ENCODE measurements at places on chromosomes 7 and 10.

DNA sequence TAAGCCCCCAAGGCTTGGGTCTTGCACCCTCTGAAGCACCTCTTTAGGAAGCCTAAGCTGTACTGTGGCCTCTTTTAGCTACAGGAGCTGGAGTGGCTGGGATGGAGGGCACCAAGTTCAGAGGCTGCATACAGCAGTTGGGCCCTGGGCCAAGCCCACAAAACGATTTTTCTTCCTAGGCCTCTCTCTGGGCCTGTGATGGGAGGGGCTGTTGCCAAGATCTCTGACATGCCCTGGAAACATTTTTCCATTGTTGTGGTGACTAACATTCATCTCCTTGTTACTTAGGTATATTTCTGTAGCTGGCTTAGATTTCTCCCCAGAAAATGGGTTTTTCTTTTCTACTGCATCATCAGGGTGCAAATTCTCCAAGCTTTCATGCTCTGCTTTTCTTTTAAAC lies 375.7 kb upstream of the NPSR1 start:
- no peak for DNase-seq

- no peak for DNase-seq
Observed at GRCh38 chr7:46613116-46613515, 692.0 kb upstream of the IGFBP3 start.

DNA sequence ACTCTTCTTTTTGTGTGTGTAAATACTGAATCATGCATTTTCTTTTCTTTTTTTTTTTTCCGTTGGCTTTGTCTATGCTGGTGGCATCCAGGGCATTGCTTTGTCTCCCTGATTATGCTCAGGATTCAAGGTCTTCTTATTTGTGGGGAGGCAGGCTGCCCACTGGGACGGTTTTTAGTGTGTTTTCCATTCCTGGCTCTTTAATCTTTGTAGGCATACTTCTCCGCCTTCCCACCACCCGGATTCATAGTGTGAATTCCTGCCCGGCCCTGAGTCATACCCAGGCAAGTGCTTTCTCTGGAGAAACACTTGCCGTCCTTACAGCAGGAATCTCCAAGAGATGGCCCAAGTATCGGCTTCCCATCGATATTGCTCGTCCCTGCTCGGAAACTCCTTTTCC lies 5.2 kb downstream of the ZNF655 start:
- DNase-seq: no peak

DNA sequence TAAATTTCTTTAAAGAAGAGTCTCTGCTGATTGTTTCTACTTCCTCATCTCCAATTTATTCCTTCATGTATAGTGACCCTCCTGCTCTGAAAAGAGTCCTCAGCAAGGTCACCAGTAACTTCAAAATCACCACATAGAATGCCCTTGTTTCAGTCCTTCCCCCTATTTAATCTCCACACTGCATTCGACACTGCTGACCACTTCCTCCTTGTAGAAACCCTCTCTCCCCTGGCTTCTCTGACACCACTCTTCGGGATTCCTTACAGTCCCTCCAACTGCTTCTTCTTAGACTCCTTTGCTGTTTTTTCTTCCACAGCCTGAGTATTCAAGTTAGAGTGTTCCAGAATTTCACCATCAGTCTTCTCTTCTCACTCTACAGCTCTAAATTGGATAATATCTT lies 89.5 kb downstream of the VPS41 start:
- DNase-seq: peak; percentile 55

GRCh38 chr7:74356589-74357315 lies 67.5 kb downstream of the CLIP2 start:
- DNase-seq: no peak

- DNase-seq: peak; percentile 13
Observed at GRCh38 chr10:110901954-110902819, 16.8 kb downstream of the BBIP1 start.

- no peak for DNase-seq
Observed at GRCh38 chr7:92832534-92833023, 3.8 kb downstream of the CDK6 start.

GRCh38 chr10:7084280-7085005 lies 326.4 kb downstream of the SFMBT2 start:
- peak; percentile 6 for DNase-seq

DNA sequence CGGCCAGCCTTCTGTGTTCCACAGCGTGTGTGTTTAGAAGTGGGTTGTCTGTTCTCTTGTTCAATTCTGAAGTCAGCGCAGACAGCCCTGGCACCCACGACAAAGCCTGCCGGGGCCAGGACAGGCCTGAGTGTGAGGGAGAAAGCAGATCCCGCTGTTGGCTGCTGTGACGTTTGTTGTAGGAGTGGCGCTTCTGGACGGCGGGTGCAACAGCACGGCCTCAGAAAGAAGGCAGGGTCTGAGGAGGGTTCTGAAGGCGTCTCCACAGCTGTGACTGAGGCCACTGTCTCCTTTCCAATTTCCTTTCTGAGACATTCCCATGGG lies 76.2 kb downstream of the VIPR2 start:
- no peak for DNase-seq

- DNase-seq: no peak
Observed at GRCh38 chr7:45506059-45506458, 68.1 kb upstream of the ADCY1 start.

GRCh38 chr7:92751902-92752901 lies 84.2 kb downstream of the CDK6 start:
- no peak for DNase-seq

- DNase-seq: no peak
Observed at GRCh38 chr7:85262891-85263290, 76.0 kb upstream of the SEMA3D start.

- DNase-seq: no peak
Observed at GRCh38 chr10:94430701-94431100, 28.4 kb downstream of the TBC1D12 start.

DNA sequence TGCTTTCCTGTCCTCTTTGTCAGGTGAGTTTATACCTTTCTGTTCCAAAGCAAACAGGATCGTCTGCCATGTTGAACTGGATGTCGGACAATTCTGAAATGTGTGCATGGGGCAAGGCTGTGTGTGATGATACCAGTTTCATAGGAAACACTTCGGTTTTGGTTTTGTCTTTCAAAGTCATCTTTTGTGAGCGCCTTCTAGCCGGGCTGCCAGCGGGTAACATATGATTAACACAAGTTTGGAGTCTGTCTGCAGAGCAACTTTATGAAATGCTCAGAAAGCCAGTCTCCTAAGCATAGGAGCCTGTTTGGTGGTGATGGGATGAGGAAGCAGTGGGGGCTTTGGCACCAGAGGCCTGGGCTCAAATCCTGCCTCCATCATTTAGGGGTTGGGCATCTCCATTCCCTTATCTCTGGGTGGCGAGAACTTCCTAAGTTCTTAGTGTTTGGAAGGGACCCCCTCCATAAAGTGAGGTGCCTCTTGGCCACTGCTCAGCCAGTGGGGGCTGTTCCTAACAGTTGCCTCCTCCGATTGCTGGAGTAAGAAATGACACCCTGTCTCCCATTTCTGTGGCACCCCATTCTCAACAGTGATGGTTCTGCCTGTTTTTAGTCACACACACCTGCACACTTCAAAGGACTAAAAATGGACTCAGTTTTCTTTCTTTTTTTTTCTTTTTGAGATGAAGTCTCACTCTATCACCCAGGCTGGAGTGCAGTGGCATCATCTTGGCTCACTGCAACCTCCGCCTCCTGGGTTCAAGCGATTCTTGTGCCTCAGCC lies 36.8 kb downstream of the CUX1 start:
- no peak for DNase-seq

- DNase-seq: no peak
Observed at GRCh38 chr10:125034675-125035074, 92.8 kb downstream of the ZRANB1 start.

DNA sequence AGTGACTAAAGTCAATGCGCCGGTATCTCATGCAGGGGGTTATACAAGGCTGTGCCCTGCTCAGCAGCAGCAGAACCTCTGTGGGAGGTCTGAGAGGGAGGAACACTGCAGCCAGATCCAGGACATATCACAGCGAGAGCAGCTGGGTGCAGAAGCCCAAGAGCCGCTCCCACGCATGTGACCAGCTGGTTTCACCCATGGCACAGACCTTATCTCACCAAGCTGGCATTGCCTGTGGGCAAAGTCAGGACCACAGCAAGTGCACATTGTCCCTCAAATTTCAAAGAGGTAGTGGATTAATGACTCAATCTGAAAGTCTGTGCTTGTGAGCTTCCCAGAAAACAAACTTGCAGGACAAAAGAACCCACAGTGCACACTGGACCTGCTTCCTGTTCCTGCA lies 31.6 kb upstream of the AKR1C1 start:
- DNase-seq: peak; percentile 91

GRCh38 chr7:124799448-124799847 lies 33.9 kb upstream of the GPR37 start:
- no peak for DNase-seq

DNA sequence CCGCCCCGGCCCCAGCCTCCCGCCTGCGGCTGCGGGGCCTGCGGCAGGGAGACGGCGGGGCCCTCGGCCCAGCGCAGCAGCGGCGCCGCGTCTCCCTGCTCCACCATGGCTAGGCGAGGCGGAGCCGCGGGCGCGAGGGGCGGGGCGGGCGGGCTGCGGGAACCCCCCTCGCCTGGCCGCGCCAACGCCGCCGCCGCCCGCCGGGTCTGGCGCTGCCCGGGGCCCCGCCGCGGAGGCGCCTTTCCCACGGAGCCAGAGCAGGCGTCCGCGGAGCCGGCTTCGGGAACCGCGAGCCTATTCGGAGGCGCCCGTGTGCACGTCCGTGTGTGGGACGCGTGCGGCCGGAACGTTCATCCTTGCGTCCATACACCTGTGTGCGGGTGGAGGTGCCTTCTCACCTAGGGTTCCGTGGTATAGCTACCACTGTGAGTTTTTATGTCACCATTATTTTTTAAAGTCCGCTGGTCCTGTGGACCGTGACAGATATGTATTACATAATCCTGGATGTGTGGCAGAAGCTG lies at the start of gene DENND11:
Gene DENND11 (minus strand): TSS at position 120 of the 521 bp plus-strand sequence. CDS start 13 bp downstream, at position 107.
- peak; percentile 70 for DNase-seq

- DNase-seq: no peak
Observed at GRCh38 chr10:57798830-57799229, 468.9 kb downstream of the IPMK start.

Data from common myeloid progenitor, CD34-positive (primary cell).